ENCODE measurements at places on chromosomes 1 and 21. TPM values are rescaled to one million over a fixed set of nuclear protein-coding genes. Genes with fewer than 3 reads are reported as not detected.

DYNLT5 gene
- not detected for polyA plus RNA-seq

GCSAML gene
- polyA plus RNA-seq = not detected

SLC44A5 gene
- 1.4 TPM for polyA plus RNA-seq

TTC24 gene
- not detected for polyA plus RNA-seq

AQP10 gene
- not detected for polyA plus RNA-seq

- no peak for DNase-seq
Measured at GRCh38 chr1:203381151-203381751, 30.3 kb upstream of the FMOD start.

GRCh38 chr1:13469343-13469742 is 44.5 kb downstream of the LRRC38 start:
- no peak for DNase-seq

DNA sequence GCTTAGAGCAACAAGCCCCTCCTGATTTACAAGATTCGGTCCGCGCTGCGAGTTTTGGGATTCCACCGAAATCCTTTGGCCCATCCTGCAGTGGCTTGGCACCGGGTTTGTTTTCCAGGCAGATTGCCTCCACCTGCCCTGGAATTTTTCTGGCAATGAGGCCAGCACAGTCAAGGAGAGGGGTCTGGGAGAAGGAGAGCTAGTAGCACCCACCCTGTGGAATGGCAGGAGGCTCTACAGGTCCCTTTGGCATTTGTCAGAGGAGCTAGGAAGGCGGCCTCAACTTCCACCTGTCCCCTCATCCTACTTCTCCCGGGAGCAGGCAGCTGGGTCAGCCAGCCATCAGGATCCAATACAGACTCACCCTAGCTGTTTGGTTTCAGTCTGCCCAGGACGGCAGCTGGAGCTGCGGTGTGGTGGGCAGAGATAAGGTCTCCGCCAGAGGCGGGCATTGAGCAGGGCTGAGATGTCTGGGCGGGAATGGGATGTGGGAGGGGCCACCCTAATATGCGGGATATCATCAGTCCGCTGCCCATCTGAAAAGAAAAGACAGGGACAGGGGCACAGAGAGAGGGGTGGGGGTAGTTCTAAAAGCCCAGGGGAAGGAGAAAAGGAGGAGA is 37.8 kb upstream of the PRELP start:
- no peak for DNase-seq

- no peak for DNase-seq
Measured at GRCh38 chr1:248791010-248791409, 34.7 kb downstream of the SH3BP5L start.

DNA sequence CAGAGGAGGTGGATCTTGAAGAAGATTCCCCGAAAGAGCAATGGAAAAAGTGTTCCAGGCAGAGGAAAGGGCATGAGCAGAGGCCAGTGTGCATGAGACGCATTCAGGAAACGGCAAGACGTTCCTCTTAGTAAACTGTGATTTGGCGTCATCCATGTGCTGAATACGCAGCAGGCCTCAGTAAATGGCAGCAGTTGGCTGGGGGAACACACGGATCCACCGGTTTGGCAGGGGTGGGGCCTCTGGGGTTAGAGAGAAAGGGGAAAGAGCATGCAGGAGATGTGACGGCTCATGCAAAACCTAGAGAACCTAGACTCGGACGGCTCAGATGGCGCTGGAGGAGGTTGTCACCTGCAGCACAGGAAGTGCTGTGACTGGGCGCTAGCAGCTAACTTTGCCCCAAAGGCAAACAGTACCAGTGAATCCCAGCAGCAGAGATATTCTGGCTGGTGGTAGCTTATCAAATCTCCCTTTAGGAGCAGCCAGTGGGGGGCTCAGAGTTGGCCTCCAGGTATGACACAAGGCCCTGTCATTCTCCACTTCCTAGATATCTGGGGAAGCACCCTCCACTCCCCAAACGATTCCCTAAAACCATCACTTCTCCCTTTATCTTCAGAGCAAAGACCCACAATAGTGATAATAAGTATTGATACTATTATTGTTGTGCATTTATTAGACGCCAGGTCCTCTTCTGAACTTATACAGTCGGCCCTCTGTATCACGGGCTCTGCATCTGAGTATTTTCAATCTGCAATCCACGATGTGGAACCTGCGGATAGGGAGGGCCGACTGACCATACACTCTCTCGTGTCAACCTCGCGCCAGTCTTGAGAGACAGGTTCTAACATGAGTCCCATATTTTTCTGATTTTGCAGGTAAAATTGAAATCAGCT is 7.6 kb downstream of the LAPTM5 start:
- peak; percentile 90 for DNase-seq

GRCh38 chr1:231613419-231614349 is 12.9 kb upstream of the DISC1 start:
- DNase-seq = no peak

- DNase-seq = no peak
Measured at GRCh38 chr1:176450526-176450925, 12.4 kb upstream of the PAPPA2 start.

DNA sequence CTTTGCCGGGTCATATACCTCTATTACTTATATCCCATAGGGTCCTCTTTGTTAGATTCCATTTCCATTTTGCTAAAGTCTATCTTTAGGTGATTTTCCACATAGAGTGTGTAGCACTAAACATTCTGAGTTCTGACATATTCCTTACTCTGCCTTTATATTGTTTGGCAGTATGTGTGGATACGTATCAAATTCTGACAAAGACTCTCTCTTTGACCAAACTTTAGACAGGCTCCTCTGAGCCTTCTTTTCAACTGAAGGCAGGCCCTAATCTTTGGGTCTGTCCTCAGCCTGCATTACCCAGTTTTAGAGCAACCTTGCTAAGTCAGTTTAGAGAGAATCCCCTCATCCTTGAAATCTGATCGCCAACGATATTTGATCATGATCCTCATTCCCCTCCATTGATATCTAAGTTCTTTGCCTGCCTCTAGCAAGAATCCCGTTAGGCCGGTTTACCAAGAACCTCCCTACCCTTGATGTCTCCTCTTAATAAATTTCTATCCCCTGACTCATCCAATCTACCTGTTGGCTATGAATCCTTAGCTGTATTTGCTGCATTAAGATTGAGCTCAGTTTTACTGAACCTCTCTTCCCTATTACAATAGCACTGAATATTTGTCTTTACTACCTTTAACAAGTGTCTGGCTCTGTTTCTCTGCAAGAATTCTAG is 10.4 kb upstream of the PPT1 start:
- DNase-seq = no peak

GRCh38 chr21:26920055-26920454 is 46.8 kb downstream of the ADAMTS5 start:
- no peak for DNase-seq

- DNase-seq = no peak
Measured at GRCh38 chr1:191206513-191207207, 729.0 kb upstream of the BRINP3 start.

DNA sequence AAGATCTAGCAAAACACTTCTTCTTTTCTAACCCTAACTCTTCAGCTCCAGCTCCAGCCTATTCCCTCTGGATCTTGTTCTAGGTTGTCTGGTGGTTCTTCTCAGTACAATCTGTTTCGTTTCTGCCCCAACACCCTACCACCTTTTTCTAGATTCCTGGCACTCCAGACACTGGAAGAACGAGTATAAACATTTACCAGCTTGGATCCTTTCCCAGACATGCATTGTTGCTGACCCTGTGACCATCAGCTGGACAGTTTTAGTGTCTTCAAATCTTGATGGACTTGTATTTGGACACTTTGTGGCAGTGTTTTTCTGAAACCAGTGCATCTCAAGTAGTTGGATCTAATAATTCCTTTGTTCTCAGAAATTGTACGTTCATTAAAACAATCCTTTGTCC is 30.6 kb upstream of the CACNA1E start:
- DNase-seq = no peak

GRCh38 chr1:53651356-53651755 is 87.6 kb downstream of the GLIS1 start:
- no peak for DNase-seq

DNA sequence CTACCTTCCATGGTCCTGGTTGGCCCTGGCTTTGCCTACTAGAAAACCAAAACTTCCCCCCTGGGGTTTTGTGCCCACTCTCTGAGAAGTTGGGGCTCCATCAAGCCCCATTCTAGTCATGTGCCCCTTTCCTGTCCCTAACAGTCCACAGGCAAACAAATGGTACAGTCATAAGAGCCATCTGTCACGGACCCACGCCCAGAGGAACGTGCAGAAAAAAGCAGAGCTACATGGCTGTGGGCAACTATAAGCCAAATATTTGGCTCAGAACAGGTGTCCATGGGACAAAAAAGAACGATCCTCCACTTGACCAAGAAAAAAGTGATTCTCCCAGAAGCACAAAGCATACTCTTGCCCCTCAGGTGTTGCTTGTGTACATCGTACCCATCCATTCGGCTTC is 14.6 kb upstream of the TRNAU1AP start:
- DNase-seq = no peak

DNA sequence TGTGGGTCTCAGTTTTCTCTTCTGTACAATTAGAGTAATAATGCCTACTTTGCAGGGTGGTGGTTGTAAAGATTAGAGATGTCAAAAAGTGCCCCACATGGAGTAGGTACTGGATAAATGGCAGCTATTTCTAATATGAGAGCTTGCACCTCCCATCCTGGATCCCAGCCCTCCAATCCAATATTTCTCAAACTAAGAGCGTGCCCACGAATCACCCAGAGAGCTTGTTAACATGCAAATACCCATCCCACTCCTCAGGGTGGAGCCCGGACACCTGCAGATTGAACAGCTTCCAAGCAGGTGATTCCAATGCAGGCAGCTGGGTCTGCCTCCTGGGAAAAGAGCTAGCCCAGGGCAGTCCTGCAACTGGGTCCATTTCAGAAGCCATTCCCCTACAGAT is 33.0 kb downstream of the LRRN2 start:
- DNase-seq = no peak

DNA sequence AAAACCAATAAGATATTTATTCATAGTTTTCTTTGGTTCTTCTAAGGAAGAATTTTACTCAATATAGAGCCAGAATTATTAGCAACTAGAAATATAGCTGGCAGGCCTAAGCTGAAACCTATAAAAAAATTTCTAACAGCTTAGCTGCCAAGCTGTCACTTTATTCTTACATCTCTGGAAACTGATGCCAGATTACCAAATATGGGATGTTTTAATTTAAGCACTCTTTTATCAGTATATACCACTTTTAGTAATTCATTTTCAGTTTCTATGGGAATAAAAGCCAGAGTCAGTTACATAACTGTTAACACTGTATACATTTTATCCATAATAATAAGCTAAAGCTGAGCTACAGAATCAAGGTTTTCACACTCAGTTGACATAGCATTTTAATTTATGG is 68.7 kb upstream of the MPC2 start:
- DNase-seq = no peak

DNA sequence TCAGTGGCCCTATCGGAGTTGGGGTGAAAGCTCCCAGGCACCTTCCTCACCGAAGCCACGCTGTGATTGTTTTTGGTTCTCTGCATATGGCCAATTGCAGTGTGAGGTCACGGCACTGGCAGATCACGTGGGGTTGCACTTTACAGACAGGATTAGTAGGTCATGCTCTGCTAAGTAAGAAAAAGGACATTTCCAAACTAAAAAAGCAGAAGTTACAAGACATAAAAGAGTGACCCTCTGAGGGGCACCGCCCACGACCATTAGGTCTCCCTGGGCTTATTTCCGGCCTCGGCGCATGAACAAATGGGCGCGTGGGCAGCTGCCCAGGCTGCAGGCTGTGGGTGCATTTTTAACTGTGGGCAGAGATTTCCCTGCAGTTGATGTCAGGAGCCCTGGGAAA is 2.0 kb downstream of the CAPN9 start:
- no peak for DNase-seq

GRCh38 chr1:229069176-229069575 is 201.7 kb upstream of the RAB4A start:
- no peak for DNase-seq

- no peak for DNase-seq
Measured at GRCh38 chr21:45856442-45856841, 125.1 kb upstream of the COL6A1 start.

DNA sequence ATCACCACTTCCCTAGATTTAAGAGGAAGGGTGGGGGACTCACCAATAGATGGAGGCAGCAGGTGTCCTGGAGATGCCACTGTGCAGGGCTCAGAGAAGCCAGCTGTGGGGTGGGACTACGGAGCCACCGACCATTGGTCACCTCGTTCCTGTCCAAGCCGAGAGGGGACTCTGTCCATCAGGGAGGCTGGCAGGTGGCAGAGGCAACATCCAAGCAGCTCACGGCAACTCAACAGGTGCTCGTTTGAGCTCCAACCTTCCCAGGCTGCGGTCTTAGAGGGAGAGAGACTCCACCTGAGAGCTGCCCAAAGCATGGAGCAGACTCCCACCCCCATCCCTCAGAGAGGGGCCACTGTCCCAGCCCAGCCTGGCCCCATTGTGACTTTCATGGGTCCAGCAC is 71.4 kb downstream of the IGSF21 start:
- no peak for DNase-seq

GRCh38 chr1:108120163-108120562 is 80.0 kb downstream of the SLC25A24 start:
- no peak for DNase-seq

GRCh38 chr1:85058311-85058710 is 10.0 kb upstream of the MCOLN3 start:
- no peak for DNase-seq

DNA sequence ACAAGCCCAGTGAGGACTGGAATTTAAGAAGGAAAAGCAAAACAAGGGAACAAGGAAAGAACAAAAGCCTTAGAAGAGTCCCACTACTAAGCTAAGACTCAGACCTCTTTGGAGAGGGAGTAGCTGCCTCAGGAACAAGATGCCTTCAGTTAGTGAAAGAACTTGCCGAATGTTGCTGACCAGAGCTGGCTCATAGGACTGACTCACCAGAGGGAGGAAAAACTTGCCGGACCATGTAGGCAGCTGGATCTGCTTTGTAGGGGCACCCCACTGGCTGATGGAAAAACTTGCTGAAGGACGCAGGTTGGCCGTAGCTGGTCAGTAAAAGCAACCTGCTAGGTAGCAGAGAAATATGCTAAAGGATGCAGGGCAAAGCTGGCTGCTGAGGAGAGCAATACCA is 15.3 kb upstream of the ZSWIM5 start:
- no peak for DNase-seq

DNA sequence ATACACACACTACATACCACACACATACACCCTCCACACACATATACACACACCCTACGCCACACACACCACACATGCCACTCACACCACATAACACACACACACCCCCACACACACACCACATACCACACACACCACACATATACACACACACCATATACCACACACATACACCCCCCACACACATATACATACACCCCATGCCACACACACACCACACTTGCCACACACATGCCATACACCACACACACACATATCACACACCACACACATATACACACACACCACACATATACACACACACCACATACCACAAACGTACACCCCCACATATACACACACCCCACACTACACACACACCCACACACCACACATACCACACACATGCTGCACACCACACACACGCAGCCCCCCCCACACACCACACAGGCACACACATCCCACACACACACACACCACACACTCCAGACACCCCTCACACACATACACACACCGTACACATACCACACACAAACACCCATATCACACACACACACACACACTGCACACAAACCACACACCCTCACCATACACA is 76.7 kb upstream of the TMPRSS2 start:
- DNase-seq = no peak

- DNase-seq = no peak
Measured at GRCh38 chr1:53799141-53799540, 39.0 kb downstream of the NDC1 start.

GRCh38 chr1:220928725-220929300 is 49.6 kb downstream of the HLX start:
- DNase-seq = no peak
